Activated T-helper 17 cell treated with anti-CD3 and anti-CD28 coated beads, Interleukin-2, amount 50 U/mL, for 72 hours (primary cell): ENCODE measurements at places on chromosomes 13 and 19. TPM values are rescaled to one million over a fixed set of nuclear protein-coding genes. Genes with fewer than 3 reads are reported as not detected.

GRCh38 chr13:60111691-60112090 lies 52.0 kb downstream of the DIAPH3 start:
- no peak for ATAC-seq

Gene CYP2F1
- total RNA-seq, result not detected

DNA sequence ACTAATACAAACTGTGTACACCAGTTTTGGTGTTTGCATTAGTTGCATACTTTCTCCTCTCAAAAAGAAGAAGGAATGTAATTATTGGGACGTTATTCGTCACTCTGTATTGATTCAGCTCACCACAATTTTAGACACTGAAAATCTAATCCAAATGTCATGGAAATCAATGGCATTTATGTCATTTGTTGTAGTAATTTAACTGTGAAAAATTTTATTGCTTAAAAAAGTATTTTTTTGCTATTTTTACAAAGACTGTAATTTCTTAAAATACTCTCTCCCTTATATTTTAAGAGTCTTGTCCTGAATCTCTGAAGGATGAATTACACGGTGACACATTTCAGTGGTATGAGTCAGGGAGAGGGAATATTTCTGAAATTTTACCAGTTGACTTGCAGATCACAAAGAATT lies 2117.6 kb downstream of the PCDH9 start:
- no peak for ATAC-seq

GRCh38 chr13:40348096-40348679 lies 318.3 kb downstream of the FOXO1 start:
- ATAC-seq, result no peak

DNA sequence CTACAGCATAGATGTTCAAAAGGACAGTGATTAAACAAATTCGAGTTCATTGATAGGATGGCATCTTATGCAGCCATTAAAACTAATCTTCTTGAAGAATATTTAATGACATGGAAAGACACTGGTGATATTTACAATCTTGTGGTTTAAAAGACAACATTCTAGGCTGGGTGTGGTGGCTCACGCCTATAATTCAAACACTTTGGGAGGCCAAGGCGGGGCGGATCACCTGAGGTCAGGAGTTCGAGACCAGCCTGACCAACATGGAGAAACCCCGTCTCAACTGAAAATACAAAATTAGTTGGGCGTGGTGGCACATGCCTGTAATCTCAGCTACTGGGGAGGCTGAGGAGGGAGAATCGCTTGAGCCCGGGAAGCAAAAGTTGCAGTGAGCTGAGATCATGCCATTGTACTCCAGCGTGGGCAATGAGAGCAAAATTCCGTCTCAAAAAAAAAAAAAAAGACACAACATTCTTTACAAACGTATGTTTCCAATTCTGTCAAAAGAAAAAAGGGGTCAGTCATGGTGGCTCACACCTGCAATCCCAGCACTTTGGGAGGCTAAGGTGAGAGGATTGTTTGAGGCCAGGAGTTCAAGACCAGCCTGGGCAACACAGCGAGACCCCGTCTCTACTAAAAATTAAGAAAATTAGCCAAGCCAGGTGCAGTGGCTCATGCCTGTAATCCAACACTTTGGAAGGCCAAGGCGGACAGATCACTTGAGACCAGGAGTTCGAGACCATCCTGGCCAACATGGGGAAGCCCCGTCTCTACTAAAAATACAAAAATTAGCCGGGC lies 2.5 kb upstream of the PAK4 start:
- ATAC-seq, result no peak

GRCh38 chr13:91368101-91368500 lies 20.6 kb downstream of the MIR17HG start:
- no peak for ATAC-seq

DNA sequence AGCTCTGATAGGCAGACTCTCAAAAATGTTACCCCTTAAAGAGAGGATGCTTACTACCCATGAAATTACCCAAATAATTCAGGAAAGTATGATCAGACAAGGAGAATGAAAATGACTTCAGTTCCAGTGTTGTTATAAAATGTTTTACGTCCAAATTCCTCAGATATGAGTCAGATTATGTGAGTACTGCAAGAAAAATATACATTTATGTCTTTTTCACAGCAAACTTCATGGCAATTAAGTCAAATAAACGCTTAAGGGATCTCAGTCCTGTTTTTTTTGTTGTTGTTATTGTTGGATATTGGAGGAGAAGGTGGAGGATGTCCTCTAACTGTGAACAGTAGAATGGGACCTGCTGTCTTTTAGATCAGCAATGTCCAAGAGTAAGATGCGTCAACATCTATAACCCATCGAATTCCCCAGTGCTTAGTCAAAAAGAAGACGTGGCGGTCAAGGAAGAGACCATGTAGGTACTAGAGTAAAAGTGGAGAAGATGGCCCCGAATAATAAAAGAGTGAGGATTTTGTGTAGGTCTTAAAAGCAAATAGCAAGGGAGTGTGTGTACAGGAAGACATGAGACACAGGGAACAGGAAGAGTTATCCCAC lies 215.4 kb upstream of the IRS2 start:
- ATAC-seq, result no peak

DNA sequence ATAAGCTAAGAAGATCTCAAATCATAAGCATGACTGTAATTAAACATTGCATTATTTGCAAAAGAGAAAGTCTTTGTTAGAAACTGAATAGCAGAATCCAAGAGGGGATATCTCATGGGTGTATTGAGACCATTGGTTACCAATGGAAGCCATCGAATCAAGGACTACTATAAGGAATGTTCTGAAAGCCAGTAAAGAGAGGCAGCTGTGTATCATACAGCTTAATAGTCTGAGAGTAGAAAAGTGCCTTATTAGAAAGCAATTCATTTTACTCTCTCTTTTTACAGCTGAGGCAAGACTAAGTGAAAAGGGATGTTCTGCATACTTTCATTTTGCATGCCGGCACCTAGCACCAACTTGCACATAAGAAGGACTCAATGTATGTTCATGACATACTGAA lies 7.6 kb upstream of the DCT start:
- no peak for ATAC-seq

Gene ZNF549
- total RNA-seq, result 4.9 TPM

DNA sequence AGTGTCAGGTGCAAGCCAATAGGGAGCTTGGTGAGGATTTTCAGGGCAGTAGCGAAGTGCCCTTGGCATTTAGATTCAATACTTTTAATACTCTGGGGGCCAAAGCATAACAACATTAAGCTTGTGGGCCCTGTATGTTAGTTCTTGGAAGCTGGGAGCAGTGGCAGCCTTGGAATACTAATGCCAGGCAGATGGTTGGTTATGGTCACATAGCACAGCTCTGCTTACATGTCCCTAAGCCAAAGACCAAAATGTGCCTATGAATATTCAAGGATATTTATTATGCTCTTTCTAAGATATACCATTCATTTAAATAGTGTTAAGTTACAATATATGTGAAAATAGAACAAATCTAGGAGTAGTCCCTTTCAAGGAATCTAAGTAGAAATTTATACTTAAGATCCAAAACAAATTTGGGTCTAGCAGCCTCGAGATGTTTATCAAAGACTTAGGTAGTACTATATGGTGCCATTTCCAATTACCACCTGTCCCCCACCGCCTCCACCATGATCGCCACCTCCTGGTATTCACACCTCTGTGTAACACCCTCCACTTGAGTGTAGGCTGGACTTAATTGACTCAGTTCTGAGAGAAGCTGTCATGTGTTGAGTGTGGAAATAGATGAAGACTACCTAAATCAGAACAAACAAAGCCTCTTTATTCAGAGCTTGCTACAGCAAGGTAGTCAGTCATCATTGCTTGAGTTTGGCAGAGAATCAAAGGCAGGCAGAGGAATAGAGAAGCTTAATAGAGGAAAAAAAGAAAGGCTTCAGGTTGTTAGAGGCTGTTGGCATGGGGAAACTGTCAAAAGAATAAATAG lies 261.0 kb downstream of the GPC5 start:
- no peak for ATAC-seq

GRCh38 chr13:25109341-25109740 lies 13.4 kb downstream of the PABPC3 start:
- no peak for ATAC-seq

Gene ZNF416
- total RNA-seq, result 2.2 TPM

Gene ADAT3
- total RNA-seq, result 12.2 TPM

Gene RYR1
- 13.2 TPM for total RNA-seq

Gene IL11
- 0.95 TPM for total RNA-seq

DNA sequence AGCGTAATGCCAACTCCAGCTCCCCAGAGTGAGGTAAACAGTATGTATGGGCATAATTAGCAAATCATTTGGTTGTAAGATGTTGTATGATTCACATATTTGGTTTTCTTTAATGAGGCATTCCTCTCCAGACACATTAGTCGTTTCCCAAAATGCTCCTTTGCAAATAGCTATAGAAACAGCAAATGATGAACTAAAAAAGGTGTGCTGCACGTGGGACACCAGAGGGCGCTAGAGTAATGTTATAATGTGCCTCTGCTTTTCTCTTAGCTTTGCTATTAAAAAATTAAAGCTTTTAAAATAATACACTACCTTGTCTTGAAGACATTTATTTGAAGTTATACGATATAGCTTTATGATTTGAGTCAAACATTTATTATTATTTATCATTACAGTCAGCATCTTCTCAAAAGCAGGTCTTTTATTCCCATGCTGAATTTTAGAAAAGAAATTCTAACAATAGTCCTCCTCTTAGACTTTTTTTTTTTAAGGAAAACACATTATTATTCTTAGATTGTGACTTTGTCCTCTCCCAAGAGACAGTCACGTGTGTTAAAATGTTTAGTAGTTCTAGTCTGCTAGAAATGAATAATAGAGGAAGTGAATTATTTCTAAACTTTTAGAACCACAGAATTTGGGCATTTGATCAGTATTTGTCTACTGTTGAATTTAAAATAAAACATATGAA lies 121.6 kb upstream of the FRY start:
- peak; percentile 42 for ATAC-seq

GRCh38 chr19:18620311-18620710 lies 7.6 kb downstream of the TMEM59L start:
- ATAC-seq, result no peak

Gene THSD1
- 0.54 TPM for total RNA-seq

GRCh38 chr19:32811151-32811550 lies 58.4 kb downstream of the SLC7A9 start:
- no peak for ATAC-seq

Gene OR7D2
- total RNA-seq, result 0.11 TPM

Gene CEACAM4
- total RNA-seq, result not detected

DNA sequence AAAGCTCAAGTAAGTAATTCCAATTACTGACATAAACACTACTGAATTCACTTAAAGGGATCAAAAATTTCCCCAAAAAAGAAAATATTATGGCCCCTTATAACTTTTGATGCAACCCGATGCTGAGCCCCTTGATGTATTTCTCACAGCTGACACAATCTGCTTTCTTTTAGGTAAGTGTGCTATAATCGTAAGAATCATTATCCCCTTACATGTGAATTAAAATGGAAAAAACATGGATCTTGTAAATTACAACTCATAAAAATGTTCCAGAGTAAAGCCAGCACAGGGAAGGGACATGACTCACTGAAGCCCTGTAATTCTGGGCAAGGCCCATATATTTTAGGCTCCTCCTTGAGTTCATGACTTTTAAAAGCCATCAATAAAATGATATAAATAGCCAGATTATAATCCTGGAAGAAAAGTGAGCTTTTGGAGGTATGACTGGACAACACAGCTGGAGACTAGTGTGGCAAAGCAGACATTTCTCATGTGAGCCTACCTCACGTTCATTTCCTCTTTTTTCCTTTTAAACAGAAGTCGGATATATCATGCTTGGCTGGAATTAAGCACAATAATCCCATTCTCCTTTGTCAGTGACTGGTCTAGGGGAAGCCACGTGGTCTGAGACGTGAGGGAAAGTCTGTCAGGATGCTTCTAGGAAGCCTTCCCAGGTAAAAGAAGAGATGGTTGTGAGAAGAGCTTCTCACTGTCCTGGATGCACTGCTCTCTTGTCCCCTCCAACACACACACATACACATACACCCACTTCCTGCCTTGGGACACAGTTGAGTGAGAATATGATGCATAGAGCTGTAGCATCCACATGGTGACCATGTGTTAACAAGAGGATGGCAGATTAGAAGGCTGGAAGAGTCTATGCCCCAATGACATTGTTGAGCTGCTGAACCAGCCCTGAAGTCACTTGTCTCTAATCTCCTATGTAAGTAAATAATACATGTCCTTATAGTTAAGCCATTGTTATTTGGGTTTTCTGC lies 165.4 kb downstream of the RGCC start:
- no peak for ATAC-seq

Gene LPAR2
- 46.3 TPM for total RNA-seq

GRCh38 chr13:43698758-43699157 lies 88.0 kb downstream of the ENOX1 start:
- peak; percentile 59 for ATAC-seq
